ENCODE measurements at places on chromosomes 7 and 10.

- no peak for DNase-seq
Measured at GRCh38 chr10:108184114-108184513, 1019.6 kb upstream of the SORCS1 start.

DNA sequence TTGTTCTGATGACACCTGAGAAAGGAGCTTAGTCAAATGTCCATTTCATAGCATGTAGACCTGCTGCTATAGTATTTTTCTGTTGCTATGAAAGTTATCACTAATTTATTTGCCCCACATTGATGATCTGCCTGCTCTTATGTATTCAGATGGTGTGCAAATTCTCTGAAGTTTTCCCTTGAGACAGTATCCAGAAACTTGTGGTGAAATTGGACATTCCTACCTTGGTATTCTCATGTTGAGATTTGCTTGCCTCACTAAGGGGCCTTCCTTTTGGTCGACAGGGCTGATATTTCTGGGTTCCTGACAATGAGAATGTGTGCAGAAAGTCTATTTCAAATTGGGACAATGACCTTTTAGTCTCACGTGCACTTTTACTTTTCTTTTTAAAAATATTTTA lies 253.2 kb upstream of the FZD8 start:
- DNase-seq, result no peak

DNA sequence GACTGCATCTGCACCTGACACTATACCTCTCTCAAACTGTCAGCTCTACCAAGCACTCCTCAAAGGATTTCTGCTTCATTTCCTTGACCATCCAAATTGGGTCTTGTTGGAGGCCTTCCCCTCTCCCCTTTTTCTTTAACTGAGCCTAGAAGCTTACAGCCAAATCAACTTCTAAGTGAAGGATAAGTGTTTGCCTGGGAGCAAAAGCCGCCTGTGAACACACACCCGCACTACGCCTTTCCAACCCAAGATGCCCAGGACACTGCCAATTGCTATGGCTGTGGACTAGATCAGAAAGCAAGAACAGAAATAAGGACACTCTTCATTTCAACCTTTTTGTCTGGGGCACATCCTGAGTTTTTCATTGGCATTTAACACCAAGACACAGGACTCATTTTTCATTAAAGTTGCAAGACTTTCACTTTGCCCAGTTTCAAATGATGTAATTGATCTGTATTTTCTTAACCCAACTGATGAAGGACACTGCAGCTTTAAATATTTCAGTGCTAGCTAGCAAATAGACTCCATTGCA lies 52.8 kb downstream of the CPEB3 start:
- DNase-seq, result no peak

DNA sequence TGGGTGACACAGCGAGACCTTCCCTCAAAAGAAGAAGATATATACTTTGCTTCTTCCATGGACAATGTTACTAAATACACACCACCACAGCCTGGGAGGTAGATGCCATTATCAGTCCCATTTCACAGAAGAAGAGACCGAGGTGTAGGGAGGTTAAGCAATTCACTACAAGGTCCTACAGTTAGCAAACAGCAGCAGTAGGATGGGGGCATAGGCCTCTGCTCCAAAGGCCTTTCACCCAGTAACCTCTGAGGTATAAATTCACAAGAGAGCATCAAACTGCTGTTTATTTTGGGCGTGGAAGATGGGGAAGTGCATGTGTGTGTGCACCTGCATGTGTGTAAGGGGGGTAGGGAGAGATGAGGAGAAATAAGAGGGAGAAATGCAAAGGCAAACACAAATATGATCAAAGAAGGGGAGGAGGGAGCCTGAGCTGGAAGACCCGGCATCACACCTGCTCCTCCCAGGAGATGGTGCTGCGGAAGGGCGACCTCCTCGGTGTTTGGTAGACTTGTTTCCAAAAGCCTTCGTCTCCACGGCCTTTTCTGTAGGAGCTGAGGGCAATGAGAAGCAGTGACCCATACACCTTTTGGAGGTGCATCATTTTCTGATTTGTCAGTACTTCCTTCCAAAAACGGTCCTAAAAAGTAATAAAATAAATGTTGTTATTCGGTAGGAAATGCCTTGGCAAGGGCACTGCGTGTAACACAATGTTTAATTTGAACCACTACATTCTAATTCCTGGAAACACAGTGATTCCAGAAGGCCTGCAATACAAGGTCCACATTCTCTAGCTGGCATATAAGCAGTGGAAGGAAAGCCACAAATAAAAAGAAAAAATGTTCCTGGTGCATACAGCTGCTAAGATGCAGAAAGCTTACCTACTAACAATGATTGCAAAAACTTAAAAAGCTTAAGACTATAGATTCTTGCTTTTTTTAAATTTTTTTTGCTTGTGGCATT lies 25.9 kb upstream of the ACSL5 start:
- no peak for DNase-seq

DNA sequence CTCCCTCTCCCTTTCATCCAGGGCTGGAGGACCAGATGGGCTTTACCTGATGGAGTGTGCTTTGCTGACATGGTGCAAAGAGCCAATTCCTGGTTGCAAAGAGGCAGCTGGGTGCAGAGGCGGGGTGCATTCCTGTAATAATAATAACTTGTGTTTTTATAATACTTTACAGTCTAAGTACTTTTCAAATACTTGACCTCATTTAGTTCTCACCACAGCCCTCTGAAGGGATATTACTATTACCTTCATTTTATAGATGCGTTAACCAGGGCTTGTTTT lies 70.4 kb downstream of the TCF7L2 start:
- DNase-seq, result no peak

- no peak for DNase-seq
Measured at GRCh38 chr7:1575809-1576208, 6.0 kb upstream of the PSMG3 start.

DNA sequence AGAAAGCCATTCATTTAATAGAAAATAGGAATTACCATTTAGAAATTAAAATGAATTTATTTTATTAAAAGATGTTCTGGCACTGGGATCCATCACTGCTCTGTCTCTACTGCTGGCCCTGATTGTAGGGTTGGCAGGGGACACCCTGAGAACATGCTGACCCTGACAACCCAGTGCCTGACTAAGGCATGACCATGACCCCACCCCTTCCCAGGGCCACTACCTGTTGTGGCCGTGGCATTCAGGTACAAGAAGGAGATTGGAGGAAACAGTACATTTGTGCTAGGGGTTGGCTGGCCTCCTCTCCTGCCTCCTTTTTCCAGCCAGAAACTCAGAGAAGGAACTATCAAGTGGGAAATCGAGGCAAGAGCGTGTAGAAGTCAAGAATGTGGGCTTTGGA lies 197.0 kb upstream of the ZMIZ1 start:
- DNase-seq, result no peak

- no peak for DNase-seq
Measured at GRCh38 chr7:132023466-132023865, 467.0 kb upstream of the PODXL start.

GRCh38 chr10:11429439-11430052 lies 181.9 kb downstream of the USP6NL start:
- no peak for DNase-seq

- DNase-seq, result no peak
Measured at GRCh38 chr10:86106616-86107015, 260.0 kb downstream of the GRID1 start.

- DNase-seq, result no peak
Measured at GRCh38 chr10:52313256-52313932, 687 bp upstream of the DKK1 start.

DNA sequence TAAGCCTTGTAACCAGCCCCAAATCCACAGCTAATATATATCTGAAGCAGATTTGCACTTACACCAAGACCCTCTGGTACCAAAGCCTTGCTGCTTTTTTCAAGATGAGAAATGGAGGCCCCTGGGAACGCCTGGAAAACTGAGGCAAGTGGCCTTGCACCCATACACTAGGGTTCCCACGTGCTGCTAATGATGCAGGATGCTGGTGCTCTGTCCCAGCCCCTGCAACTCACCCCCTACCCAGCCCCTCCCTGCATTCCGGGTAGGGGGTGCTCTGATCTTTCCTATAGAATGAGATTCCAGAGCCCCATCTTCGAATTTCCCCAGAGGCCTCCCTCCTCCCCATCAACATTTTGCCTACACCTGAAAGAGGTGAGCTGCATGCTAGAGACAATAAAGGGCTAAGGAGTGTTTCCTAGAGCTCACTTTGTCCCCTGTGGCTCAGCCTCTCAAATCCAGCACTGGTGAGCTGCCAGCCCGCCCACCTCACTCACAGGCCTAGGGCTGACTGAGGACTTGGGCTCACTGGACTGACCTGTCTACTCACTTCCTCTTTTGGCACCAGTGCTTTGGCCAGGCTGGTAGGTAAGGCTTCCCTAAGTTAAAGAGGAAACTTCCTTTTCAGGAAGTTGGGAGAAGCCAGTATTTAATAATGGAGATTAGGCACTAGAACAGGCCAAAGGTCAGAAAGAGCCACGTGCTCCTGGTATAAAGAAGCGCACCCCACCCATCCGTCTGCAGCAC lies 9.8 kb downstream of the RBP4 start:
- no peak for DNase-seq

GRCh38 chr7:144821067-144821466 lies 14.8 kb downstream of the TPK1 start:
- DNase-seq, result no peak

GRCh38 chr7:132053871-132054270 lies 497.4 kb upstream of the PODXL start:
- no peak for DNase-seq

GRCh38 chr7:156236936-156237599 lies 403.5 kb upstream of the RNF32 start:
- no peak for DNase-seq

DNA sequence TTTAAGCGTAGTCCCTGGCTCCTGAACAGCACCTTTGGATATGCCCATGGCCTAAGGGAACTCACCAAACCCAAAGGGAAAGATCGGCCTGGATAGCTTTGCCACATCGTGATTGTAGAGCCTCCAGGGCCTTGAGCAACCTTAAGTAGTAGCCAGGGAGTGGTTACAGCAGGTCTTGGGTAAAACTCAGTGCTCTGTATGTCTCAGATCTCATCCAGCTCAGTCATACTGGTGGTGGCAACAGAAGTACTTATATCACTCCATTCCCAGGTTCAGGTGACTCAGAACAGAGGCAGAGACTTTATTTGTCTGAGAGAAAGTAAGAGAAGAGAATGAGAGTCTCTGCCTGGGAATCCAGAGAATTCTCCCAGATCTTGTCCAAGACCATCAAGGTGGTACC lies 39.1 kb upstream of the AASS start:
- DNase-seq, result no peak

GRCh38 chr10:33133557-33133956 lies 175.5 kb upstream of the ITGB1 start:
- DNase-seq, result no peak

DNA sequence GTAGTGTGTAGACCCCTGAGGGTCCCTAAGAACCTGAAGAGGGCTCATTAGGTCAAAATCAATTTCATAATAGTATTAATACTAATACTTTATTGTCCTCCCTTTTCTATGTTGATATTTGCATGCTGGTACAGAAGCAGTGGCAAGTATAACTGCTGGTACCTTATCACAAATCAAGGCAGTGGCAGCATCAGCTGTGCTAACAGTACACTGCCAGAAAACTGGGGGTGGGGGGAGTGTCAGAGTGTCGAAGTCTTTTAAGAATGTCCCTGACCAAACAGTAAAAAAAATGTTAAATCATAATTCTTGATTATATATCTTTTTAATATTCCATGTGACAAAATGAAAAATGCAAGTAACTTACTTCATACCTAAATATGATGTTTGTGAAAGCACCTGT lies 716.9 kb downstream of the MAGI2 start:
- no peak for DNase-seq

- DNase-seq, result no peak
Measured at GRCh38 chr7:55026086-55026790, 7.4 kb downstream of the EGFR start.

DNA sequence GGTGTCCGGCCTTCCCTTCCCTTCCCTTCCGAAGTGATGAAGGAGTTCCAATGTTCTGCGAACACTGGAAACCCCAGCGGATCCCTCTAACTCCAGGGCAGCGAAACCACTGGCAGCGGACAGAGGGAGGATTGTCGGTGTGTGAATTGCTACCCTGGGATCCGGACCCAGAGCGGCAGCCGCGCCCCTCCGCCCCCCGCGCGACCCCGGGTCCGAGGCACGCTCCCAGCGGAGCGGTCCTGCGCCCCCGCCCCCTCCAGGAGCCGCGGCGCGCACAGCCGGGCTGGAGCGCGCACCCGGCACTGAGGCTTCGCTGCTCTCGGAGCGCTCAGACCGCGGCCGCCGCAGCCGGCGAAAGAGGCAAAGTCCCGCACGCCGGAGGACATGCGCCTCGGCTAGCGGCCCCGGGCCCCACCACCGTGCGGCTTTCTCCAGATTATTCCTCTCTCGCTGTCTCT lies at the start of gene PTPRZ1:
Gene PTPRZ1 (plus strand): TSS at position 331 of the 458 bp plus-strand sequence. CDS start 339 bp downstream, outside the sequence.
- no peak for DNase-seq

DNA sequence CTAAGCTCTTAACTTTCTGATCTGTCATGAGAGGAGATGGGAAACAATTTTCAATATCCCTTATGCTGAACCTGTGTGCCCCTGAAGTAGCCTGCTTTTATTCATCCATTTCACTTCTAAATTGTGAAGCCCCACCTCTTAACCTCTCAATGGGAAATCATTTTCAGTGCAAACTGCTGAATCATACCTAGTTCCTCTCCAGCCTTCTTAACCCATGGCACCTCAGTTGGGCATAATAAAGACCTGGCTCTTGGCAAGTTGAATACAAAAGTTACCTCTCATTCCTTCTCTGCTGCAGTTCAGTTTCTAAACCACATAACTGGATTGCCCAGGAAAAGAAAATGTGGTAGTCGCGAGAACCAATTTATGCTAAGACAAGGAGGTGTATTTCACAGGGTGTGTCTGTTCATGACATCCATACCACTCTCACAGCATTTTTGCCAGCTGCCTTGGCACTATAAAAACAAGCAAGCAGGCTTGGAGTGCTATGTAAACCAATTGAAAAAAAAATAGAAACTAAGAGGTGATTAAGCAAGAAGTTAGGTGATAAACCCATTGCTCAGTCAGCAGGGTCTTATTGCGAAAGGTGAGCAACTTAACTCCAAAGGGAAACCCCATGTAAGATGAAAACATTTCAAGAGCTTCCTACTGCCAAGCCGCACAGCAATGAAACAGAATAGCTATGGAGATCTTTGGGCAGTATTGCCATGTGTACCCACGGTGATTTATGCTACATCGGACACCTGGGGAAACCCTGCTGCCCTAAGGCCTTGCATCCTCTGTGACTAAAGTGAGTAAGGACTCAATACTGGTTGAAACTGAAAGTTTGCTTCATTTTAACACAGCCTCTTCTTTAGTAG lies 57.0 kb upstream of the DKK1 start:
- DNase-seq, result no peak

Data from stimulated activated CD4-positive, alpha-beta T cell treated with anti-CD3 and anti-CD28 coated beads, Interleukin-1b, Interleukin-23, amount 100 ng/mL, for 24 hours (primary cell).